ENCODE measurements at places on chromosomes 3 and 15.

- no peak for DNase-seq
These were observed 298.3 kb upstream of the GPR149 start for GRCh38 chr3:154728285-154728684.

DNA sequence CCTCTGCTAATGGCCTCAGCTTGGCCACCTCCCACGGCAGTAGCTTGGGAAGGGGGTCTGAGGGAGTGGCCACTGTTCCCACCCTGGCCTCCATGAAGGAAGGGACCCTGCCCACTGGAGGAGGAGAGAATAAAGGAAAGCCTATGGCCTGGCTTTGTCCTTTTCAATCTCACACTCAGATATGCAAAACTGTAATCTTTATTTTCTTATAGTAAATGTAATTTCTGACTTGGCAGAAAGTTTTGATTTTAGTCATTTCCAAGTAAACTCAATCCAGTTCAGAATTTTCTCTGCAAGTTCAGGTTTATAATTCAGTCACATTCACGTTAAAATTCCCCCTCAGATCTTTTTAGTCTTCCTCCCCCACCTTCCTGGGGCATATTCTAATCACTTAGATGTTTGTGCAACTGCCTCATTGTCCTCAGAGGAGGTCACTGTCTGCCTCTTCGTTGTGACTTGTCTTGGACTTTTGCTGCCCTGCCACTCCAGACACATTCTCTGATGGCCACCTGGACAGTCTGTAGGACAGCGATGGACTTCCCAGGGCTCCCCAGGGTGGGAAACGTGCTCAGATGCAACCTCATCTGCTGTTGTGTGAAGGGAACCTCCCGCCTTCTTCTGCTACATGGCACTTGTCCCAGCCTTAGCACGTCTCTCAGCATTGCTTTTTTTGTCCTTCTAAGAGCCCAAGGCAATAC, 222.8 kb upstream of the TBL1XR1 start:
- DNase-seq: peak; percentile 66

DNA sequence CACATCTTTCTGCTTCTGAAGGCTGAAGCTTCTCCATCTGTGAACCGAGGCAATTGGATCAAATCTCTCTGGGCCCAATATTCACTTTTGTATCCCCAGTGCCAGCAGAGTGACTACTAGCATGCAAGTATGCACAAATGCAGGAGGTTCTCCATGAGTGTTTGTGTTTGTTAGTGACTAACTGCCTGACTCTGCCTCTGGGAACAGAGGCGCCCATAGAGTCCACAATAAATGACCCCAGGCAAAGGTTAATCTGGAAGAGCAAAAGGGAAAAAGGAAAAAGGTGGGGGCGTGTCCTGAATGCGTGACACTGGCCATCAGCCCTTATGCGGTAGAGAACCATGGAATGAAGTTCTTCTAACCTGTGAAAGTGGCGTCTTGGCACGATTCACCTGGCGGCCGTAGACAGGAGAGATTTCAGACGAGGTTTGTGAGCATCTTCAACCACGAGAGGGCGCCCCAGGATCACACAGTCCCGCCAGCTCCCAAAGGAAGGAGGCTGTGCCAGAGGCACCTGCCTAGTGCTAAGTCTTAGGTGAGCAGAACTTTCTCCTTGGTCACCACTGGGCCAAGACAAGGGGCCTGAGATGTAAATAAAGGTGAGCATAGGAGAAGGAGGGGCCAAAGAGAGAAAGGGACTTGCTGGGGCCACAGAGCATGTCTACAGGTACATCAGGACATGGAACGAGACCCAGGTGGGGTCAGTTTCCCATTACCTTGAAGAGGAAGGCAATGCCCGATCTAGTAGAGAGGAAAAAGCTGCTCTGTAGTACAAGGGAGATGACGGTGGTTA, 44.2 kb downstream of the RBPMS2 start:
- peak; percentile 94 for DNase-seq

- no peak for DNase-seq
These were observed at the start of gene SKOR1 for GRCh38 chr15:67824976-67825880. Gene SKOR1, plus strand, starts transcription at chr15:67825509. Its CDS starts 94 bp downstream, at chr15:67825603.

GRCh38 chr15:60555806-60556205, 76.9 kb upstream of the ICE2 start:
- DNase-seq: no peak

GRCh38 chr3:52983336-52983807, 62.5 kb downstream of the SFMBT1 start:
- no peak for DNase-seq

GRCh38 chr3:103657756-103658155, 1222.9 kb downstream of the ZPLD1 start:
- DNase-seq: peak; percentile 17

DNA sequence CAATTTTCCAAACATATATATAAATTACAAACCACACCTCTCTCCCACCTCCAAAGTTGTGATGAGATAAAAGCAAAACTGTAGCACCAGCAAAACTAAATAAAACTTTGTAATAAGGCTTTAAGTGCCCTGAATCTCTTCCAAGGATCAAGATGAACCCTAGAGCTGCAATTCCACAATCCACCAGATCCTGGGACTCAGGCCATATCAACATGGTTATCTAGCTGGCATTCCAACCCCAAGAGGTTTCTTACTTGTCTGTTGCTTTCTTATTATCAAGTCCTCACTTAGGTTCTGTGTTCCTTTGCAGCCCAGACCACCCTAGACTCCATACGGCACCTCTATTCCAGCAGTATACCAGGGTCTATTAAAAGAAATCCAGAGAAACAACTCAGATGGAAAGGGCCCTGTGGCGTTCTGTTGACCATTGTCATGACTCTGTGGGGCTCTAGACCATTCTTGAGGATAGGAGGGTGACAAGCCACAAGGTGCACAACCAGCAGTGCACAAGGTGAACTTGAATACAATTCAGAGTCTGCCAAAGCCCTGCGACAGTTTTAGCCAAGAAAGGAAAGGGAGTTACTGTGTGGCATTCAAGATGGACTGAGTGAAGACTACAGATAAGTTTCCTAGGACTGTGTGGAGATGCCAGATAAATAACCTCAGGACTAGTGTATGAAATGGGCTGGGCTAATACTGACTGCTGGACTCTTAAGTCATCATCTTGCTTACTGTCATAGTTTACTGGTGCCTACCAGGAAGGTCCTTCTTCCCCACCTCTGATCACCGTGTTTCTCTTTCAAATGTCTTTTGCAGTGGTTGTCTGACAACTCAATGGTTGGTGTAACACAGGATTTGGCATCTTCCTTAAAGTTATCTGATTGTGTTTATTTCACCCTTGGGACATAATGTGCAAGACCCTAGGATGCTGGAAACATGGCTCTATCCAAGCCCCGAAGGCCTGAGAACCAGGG, 27.2 kb downstream of the ACKR2 start:
- DNase-seq: no peak

DNA sequence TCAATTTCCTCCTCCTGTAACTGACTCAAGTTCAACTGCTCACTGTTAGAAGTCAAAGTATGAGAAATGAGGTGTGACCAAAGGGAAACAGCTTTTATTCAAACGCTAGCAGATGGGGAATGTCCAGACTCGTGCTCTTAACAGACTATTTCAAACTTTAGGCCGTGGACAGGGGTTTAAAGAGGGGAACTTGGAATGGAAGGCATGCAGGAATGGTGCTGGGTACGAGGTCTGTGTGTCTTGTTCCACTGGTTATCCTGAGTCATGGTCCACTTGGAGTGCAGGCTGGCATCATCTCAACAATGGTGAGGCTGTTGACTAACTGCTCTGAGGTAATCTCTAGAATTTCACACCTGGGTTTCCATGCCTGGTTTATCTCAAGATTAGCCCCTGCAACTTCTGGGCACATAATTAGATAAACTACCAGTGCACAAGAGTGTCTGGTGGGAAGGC, 22.9 kb upstream of the DNAAF4 start:
- DNase-seq: no peak

DNA sequence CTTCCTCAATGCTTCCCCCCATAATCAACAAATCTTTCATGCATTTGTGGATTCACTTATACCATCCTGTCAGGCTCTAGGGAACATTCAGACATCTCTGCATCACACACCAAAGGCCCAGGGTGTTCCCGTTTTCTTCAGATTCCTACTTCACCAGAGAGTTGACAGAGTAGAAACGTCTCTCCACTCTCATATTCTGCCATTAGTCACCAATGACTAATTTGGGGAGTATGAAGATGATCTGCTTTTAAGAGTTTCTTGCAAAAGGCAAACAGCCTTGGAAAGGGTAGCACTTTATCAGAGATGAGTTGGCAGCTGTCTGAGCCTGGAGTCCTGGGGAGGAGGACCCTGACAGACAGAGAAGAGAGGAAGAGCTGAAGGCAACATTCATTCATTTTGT, 55.8 kb upstream of the DGKG start:
- no peak for DNase-seq

DNA sequence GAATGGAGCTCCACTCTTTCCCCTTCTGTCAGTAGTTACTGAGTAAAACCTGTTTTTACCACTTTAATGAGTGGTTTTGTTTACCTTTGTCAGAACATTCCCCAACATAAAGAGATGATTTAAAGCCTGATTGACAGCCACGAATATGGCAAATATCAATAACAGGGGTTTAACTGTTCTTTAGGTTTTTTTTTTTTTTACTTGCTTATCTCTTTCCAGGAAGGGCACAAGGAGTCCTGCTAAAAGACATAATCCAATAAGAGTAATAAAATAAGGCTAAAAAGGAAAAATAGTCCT, 11.5 kb upstream of the UBE2Q2 start:
- no peak for DNase-seq

- no peak for DNase-seq
These were observed 8.9 kb upstream of the RPS27L start for GRCh38 chr15:63166219-63166618.

DNA sequence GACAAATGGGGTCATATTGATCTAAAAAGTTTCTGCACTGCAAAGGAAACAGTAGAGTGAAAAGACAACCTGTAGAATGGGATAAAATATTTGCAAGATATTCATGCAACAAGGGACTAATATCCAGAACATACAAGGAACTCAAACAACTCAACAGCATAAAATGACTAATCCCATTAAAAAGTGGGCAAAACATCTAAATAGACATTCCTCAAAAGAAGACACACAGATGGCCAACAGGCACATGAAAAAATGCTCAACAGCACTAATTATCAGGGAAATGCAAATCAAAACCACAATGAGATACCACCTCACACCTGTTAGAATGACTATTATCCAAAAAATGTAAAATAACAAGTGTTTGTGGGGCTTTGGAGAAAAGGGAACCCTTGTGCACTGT, 8.8 kb downstream of the SLC12A8 start:
- DNase-seq: no peak

GRCh38 chr15:70526974-70527325, 236.4 kb downstream of the UACA start:
- DNase-seq: no peak

- DNase-seq: no peak
These were observed 58.8 kb downstream of the BTD start for GRCh38 chr3:15660055-15660935.

GRCh38 chr3:89268059-89268458, 160.6 kb downstream of the EPHA3 start:
- DNase-seq: no peak

GRCh38 chr3:36776436-36776835, 12.1 kb upstream of the DCLK3 start:
- no peak for DNase-seq

DNA sequence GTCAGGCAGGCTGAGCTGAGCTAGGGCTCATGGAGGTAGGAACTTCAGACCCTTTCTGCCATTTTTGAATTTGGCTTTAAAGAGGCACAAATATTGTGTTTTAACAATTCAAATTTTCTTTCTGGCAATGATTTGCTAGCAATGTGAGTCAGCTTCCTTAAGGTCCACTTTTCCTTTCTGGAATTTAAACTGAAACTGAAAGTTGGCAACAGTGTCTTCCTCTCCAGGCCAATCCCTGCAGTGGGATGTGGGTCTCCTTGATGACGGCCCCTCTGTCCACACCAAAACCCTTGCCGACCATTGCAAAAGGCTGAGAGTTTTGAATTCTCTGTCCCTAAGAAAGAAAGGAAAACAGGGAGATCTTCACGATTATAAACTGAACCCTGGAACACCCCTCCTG, 27.1 kb downstream of the RPSA start:
- no peak for DNase-seq

GRCh38 chr15:92343924-92344643, 49.6 kb upstream of the ST8SIA2 start:
- DNase-seq: peak; percentile 84

GRCh38 chr3:55160241-55160983, 232.6 kb upstream of the LRTM1 start:
- peak; percentile 25 for DNase-seq

- DNase-seq: no peak
These were observed 38.3 kb upstream of the SNRPN start for GRCh38 chr15:24916305-24917009.

GRCh38 chr3:189833266-189833665, 202.1 kb downstream of the TP63 start:
- no peak for DNase-seq

DNA sequence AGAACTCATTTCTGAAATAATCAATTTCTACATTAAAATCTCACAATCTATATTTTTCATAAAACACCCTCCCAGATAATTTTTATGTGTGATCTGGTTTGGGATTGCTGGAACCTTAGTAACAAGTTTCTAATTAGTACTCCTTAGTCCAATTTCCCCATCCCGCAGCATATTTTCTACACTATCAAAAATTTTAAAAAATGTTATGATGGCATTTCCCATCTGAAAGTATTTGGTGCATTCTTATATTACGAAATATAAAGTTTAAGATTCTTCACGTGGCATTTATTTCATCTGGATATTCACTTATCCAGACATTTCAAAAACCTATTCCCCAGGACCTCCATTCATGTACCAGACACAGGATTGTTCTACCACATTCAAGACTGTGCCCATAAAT, 1.5 kb downstream of the OR5H14 start:
- DNase-seq: no peak

DNA sequence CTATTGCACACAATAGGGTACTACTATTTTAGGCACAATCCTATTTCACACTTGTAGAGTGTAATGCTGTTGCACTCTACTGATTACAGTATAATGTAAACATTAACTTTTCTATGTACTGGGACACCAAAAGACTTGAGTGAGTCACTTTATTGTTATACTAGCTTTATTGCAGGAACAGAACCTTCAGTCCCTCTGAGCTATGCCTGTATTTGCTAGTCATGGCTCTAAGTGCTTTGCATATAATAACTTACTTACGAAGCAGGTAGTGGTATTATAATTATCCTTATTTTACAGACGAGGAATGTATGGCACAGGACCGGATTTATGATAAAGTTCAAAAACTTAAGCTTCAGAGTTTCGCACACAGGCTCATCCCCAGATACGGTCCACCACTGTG, 106.6 kb upstream of the SLC6A6 start:
- no peak for DNase-seq

DNA sequence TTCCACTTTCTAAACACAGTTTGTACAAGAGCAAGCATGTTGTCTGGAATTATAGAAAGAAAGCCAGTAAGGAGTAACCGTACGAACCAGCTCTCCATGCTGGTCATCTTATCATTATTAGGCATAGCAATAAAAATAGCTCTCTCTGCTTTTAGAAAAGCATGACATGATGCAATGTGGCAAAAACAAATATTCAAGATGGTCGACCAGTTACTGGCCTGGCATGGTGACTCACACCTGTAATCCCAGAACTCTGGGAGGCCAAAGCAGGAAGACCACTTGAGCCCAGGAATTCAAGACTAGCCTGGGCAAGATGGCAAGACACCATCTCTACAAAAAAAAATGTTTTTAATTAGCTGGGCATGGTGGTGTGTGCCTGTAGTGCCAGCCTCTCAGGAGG, 2.6 kb upstream of the MAP4 start:
- no peak for DNase-seq
